ENCODE measurements at places on chromosomes 7 and 10. TPM values are rescaled to one million over a fixed set of nuclear protein-coding genes. Genes with fewer than 3 reads are reported as not detected.

Gene TBXAS1
- not detected for total RNA-seq

GRCh38 chr7:145893925-145894535 lies 222.6 kb upstream of the CNTNAP2 start:
- no peak overlapping the region for H3K4me3 ChIP-seq
- H3K27me3 ChIP-seq = no peaks in the 10 kb centered on the region
- H3K4me1 ChIP-seq = no peaks in the 10 kb centered on the region
- DNase-seq = no peak
- H3K36me3 ChIP-seq = no peaks in the 10 kb centered on the region

DNA sequence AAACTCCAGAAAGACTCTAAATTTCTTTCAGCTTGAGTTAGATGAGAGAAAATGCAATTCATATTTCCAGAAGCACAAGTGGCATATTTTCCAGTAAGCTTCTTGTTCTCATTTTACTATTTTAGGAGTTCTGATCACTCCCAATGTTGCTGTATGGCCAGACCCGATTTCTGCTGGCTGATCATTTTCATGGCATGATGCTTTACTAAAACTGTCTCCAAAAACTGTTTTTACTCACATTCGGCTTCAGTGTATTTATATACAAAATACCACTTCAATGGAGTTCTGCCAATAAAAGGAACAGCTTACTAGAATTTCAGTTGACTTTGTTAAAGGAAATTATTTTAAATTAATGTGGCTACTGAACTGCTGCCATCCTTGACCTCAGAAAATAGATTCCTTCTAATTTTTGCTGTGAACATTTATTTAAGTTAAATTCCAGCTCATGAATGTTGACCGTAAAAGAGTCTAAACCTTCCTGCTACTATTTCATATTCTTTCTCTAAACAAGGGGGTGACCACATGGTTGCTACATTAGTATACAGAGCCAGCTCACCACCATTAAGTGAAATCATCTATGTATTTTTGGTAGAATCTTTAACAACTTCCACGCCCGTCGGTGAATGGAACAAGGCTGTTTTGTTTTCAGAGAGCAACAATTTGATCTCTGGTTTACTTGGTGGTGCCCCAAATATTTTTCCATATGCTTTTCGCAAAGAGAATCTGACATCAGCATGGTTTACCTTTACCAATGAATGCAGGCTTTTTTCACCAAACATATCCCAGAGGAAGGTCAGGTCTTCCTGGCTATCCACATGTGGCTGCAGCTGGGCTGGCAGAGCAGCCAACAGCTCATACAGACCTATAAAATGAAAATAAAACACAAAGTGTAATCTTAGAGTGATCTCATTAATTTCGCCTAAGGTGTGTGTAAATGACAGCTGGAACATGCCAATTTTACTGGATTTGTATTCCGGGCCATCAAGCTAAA lies 101.2 kb downstream of the MPP7 start:
- no peaks in the 10 kb centered on the region for H3K4me1 ChIP-seq
- H3K36me3 ChIP-seq = no peaks in the 10 kb centered on the region
- no peaks in the 10 kb centered on the region for H3K27me3 ChIP-seq
- DNase-seq = no peak
- H3K4me3 ChIP-seq = no peak overlapping the region

DNA sequence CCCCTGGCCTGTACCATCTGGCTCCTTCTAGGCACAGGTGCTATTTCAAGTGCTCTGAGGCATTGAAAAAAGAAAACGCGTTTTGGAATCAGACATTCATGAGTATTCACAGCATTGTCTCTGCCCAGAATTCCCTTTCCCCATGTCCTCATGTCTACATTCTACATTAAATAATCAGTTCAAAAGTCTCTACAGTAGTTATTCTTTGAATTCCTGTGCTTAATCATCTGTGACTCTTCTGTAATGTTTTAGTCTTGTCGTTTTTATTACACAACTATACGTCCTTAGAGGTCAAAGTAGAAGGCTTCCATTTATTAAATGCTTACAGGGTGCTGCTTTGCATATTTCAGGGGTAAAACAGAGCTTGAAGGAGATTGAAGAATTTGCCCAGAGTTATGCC lies 95.7 kb downstream of the BICC1 start:
- H3K36me3 ChIP-seq = no peaks in the 10 kb centered on the region
- no peak overlapping the region for H3K27ac ChIP-seq
- H3K4me3 ChIP-seq = no peak overlapping the region
- no peaks in the 10 kb centered on the region for H3K27me3 ChIP-seq
- H3K4me1 ChIP-seq = no peaks in the 10 kb centered on the region

Measured in neural progenitor cell (in vitro differentiated cells).